ENCODE measurements at places on chromosomes 1 and 21. TPM values are rescaled to one million over a fixed set of nuclear protein-coding genes. Genes with fewer than 3 reads are reported as not detected.

GPR89A gene
- 38.4 TPM for total RNA-seq

ZBTB40 gene
- total RNA-seq = 12.2 TPM

GRCh38 chr1:167720965-167721616 is 691 bp upstream of the MPZL1 start:
- DNase-seq = no peak

DNA sequence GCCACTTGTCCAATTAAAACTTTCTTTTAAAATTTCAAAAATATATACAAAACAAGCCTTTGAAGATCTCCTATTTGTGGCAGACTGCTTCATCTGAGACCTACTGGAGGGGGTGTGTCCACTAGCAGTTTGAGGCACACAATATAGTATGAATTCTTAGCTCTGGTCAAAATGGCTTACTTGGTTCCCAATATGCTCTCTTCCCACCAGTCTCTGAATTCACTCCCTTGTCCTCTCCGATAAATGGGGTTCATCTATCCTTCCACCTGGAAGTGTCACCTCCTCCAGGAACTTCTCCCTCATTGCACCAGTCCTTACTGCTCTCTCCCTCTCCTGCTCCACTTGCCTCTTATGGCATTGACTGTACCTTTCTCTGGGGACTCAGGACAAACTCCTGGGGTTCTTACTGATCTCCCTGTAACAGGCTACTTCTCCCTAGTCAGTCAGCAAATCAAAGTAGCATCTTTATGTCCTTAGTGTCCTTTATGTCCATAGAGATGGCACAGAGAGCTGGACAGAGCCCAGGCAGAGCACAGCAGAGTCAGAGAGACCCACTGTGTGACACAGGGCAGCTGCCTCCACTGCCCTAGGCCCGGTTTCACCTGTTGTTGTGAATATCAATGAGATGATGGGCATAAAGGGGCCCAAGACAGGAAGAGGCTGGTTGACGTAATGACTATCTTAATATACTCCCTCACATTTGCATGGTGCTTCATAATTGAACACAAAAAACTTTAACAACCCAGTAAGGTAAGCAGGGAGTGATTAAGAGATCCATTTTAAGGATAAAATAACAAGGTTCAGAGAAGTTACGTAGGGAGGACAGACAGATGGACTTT is 3.6 kb downstream of the ASAP3 start:
- DNase-seq = no peak

DNA sequence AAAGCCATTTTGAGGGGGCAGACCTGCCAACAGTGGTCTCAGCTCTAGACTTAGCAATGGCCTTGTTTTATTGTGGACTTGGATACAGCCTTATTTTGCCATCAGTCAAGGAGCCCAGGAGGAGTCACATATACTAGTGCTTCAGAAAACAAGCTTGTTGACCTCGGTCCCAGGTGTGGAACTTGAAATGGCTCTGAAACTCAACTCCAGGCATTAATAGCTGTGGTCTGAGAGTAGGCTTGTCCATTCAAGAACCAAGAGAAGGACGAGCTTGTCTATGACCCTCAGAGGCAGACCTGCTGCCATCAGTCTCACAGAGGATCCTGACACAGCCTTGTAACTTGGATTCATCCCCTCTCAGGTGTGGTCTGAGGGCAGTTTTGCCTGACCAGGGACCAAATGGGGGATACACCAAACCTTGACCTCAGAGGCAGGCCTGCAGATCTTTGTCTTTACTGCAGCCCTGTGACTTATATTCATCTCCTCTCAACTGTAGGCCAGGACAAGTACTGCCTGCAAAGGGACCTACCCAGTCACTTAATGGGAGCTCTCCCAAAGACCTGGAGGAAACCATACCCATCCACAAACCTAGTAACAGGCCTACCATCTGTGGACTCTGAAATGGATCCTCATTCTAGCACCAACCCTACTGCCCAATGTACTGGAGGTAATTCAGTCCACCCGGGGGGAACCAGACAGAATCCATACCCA is 33.1 kb downstream of the OR6Y1 start:
- DNase-seq = no peak

All from occipital lobe (tissue), 3 donors.